ENCODE measurements at places on chromosomes 5 and 9.

GRCh38 chr5:80159133-80159815 is 96.6 kb downstream of the SERINC5 start:
- DNase-seq: no peak

- DNase-seq: peak; percentile 39
Observed at GRCh38 chr9:2015581-2016407, 647 bp downstream of the SMARCA2 start.

GRCh38 chr5:56918054-56918453 is 8.7 kb downstream of the SETD9 start:
- no peak for DNase-seq

- no peak for DNase-seq
Observed at GRCh38 chr5:87137283-87137682, 130.4 kb upstream of the RASA1 start.

GRCh38 chr5:10631316-10631996 is 67.6 kb downstream of the ANKRD33B start:
- no peak for DNase-seq

- DNase-seq: no peak
Observed at GRCh38 chr5:169567079-169567478, 16.5 kb upstream of the SPDL1 start.

DNA sequence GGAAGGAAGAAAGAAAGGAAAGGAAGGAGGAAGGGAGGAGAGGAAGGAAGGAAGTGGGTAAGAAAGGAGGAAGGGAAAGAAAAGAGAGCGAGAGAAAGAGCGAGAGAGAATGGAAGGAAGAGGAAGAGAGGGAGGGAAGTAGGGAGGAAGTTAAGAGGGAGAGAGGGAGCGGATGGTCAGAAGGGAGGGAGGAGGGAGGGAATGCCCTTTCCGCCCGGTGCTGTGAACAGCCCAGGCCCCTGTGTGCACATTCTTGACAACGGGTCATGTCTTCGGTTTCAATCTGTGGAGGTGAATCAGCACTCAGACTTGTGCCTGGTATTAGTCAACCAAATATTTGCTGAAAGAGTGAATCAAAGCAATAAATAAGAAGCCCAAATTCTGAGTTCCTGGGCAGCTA is 39.2 kb downstream of the PRUNE2 start:
- no peak for DNase-seq

GRCh38 chr9:114303977-114304376 is 18.9 kb upstream of the ORM1 start:
- no peak for DNase-seq

DNA sequence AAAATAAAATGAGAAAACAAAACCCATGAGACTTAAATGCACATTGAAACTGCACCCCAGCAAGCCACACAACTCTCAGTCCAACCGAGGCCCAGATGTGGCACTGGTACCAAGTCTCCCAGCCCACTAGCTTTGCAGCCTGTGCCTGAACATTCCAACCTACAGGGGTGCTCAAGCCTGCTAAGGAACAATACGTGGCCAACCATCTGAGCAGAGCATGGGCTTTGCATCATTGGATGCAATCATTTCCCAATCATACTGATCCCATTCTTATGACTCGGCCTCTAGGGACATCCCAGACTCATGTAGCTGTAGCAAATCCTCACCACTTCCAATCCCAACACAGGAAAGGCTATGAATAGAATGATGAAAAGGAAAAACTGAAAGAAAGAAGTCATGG is 297.2 kb downstream of the SPOCK1 start:
- DNase-seq: no peak

DNA sequence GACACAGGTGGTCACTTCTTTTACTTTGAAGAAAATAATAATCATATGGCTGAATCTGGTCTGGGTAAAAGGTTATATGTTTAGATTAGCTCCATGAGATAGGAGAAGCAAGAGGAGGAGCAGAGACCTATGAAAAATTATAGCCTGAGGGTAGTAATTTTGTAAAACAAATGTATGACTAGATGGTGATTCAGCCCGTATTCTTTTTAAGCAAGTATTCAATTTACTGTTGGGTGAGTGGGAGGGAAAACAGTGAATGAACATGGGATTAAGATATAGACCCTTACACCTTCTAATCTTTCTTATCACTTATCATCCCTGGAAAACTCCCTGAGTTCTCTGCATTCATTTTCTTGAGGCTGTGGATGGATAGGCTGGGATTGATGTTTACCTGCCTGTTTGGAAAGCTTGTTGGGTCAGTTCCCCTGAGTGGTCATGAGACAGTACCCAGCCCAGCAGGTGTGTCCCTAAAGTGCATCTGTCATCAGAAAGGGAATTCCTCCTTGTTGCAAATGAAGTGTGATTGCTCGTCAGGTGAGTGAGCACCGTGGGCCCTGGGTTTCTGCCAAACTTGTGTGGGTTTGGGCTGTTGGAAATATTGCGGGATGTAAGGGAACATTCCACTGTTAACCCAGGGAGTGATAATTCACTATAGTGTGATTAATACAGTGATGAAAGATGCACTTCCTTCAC is 101.2 kb upstream of the GDNF start:
- DNase-seq: no peak

DNA sequence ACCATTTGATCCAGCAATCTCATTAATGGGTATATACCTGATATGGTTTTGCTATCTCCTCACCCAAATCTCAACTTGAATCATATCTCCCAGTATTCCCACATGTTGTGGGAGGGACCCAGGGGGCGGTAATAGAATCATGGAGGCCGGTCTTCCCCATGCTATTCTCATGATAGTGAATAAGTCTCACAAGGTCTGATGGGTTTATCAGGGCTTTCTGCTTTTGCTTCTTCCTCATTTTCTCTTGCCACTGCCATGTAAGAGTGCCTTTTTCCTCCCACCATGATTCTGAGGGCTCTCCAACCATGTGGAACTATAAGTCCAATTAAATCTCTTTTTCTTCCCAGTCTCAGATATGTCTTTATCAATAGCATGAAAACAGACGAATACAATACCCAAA is 74.5 kb upstream of the APC start:
- DNase-seq: no peak

Data from GM13976 (cell line).